T-helper 2 cell (primary cell): ENCODE measurements at places on chromosomes 4 and X.

DNA sequence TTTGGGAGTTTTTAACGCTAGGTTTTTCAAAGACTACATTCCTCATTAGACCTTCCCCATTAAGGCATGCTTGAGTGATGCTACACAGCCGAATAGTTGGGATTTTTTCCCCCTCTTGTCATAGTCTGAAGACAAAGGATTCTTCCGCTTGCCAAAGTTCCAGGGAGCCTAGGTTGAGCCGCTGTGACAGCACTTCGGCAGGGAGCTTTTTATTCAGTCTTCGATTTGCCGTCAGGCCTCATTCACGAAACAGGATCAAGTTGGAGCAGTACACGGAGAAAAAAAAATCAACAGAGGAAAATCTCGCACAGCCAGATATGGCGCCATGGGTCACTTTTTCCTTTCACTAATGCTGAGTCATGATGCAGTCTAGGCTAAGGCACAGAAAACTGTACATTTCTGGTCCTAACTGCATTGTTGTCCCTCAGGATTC is 24.3 kb downstream of the SHROOM3 start:
- no peak for DNase-seq

DNA sequence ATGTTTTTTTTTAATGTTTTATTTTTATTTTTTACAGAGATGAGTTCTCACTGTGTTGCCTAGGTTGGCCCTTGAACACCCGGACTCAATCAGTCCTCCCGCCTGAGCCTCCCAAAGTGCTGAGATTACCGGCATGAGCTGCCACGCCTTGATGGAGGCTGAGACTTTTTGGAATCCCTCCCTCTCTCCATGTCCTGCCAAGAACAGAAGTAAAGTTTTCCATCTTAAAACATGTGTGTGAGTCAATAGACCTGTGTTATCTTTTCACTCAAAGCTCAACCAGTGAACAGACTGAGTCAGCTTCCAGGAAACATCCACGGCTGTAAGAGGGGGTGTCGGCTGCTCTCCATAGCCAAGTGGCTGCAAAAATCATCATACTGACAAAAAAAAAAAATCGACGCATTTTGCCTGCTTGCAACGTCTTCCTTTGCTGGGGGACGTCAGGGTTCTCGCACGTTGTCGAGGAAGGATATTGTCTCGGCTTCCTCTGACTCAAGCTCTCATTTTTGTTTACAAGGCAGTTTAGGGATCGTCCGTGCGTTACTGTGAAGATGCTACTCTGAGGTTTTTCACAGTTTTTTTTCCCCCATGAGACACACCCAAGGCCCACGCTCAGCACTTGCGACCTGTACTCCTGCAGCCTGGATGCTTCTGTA is 10.0 kb upstream of the ASMTL start:
- DNase-seq: peak; percentile 53

- DNase-seq: no peak
Observed at GRCh38 chr4:169724260-169724659, 33.5 kb downstream of the HPF1 start.

GRCh38 chr4:110195561-110196205 is 2.7 kb downstream of the ELOVL6 start:
- DNase-seq: peak; percentile 54

DNA sequence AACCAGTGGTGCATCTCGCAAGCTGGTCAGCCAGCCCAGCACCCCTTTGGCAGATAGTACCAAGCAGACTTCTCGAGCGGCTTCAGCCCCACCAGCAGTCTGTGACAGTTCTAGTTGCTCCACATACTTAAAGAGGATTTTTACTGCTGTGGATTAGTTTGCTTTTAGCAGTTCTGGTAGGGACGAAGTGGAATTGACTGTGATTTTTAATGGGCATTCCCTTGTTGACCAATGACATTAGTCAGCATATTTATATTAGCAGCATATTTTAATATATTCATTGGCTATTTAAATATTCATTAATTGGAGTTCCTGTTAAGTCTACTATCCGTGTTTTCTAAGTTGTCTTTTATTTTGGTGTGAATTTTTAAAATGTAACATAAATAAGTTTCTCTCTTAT is 500.9 kb upstream of the FAT1 start:
- DNase-seq: no peak

DNA sequence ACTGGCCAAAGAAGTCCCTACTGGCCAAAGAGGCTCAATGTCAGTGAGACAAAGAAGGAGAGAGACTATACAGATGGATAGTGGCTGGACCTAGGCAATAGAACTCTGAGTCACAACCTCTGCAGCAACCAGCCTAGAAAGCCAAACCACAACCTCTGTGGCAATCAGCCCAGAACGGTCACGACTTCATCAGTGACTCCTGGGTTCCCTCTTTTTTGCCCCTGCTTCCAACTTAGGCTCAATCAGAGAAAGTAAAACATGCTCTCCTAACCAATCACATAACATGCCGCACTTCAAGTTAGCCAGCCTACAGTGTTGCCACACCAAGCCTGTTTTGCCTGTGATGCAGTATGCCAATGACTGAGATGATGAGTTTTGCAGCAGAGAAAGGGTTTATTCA is 203.4 kb downstream of the ANAPC10 start:
- no peak for DNase-seq

DNA sequence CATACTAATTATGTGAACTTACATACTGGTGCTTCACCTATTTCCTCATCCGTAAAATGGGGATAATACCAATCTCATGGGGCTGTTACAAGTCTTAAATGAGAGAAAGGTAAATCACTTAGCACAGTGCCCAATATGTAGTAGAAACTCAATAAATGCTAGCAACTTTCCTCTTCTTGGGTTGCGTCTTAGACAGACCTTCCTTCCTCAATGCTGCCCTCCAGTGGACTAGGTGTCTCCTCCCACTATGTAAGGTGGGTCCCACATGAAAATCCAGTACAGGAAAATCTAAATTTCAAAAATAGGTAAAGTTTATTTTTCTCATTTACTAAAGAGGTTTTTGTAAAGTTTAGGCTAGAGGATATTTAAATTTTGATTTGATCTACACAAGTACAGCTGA is 20.6 kb downstream of the ZDHHC9 start:
- DNase-seq: no peak

GRCh38 chr4:16443504-16444088 is 217.3 kb upstream of the TAPT1 start:
- DNase-seq: no peak

- DNase-seq: no peak
Observed at GRCh38 chrX:77453190-77453589, 6.0 kb downstream of the FGF16 start.

DNA sequence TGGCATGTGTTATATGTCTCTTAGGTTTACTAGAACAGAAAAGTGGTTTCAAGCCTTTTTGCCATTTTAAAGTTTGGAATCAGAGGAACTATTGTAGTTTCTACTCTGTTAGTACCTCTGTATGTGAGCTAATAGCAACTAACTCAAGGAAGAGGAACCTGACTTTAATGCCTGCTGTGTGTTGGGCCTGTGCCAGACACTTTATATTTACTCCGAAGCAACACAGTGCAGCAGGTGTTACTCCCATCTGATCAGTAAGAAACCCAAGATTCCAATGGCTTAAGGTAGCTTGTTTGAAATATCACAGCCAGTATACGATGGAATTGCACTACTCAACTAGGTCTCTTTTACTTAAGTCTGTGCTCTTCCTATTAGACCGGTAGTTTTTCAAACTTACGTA is 79.2 kb downstream of the USP9X start:
- DNase-seq: no peak

DNA sequence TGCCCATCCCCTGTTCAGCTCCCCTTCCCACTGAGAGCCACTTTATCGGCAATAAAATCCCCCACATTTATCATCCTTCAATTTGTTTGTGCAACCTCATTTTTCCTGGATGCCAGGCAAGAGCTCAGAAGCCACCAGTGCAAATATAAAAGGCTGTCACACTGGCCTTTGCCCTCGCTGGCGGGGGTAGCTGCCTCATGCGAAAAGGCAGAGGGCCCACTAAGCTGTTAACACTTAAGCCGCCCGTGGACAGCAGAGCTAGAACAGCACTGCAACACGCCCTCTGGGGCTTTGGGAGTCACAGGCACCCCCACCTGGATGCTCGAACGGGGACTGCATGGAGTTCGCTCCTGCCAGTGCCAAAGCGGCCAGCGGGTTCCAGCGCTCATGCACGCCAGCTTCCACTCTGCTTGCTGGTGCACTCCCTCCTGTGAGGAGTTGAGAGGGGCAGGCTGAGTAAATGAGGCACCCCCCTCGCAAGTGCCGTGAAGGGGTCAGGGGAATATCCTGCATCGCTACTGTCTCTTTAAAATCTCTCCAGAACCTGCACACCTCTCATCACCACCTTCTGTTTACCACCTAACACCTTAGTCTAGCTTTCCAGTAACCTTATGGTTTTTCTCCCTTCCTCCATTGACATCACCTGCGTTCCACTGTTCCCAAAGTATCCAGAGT is 99.5 kb downstream of the SORBS2 start:
- DNase-seq: no peak

- DNase-seq: peak; percentile 13
Observed at GRCh38 chrX:14039344-14039743, 9.7 kb upstream of the GEMIN8 start.

- no peak for DNase-seq
Observed at GRCh38 chr4:95288552-95288951, 260.2 kb downstream of the UNC5C start.

DNA sequence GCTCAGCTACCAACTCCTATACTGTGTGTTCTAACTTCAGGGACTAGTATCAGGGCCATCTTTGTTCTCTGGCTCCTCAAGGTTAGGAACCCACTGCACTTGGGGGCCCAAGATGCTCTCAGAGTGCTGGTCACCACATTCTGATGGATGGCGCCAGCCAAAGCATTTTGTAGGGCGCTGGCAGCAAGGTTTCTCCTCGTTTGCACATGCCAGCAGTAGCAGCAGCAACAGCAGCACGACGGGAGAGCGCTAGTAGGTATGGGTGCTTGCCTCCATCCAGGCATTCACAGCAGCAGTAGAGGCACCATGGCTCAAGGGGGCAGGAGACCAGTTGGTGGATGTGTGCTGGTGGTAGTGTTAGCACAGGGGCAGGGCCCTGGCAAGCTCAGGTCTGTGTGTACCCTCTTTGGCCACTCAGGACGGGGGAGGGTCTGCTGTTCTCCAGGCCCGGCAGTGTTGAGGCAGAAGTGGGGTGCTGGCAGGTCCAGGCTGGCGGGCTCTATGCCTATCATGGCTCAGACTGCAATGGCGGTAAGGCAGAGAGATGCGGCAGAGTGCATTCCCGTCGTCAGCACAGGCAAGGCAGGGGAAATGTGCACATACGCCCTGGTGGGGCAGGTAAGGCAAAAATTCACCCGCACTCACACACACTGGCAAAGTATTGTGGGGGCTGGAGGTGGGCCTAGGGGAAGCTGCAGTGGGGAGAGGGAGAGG is 56.6 kb downstream of the SERPINA7 start:
- no peak for DNase-seq

DNA sequence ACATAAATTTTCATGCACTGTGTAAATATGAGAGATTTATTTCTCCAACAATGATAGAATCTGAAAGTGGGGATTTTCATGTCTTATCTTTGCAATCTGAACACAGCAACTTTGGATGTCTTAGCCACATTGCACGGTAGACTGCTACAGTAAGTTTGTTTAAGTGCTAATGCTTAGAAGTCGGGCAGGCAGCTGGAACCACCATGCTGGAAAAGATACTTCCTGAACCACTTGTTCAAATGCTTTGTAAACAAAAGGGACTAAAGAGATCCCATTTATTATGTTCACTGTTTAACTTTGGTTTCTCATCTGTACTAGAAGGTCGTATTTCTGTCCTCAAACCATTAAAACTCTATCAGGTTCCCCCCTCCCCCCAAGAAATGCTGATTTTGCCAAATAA is 555.9 kb upstream of the DIPK2B start:
- DNase-seq: no peak

DNA sequence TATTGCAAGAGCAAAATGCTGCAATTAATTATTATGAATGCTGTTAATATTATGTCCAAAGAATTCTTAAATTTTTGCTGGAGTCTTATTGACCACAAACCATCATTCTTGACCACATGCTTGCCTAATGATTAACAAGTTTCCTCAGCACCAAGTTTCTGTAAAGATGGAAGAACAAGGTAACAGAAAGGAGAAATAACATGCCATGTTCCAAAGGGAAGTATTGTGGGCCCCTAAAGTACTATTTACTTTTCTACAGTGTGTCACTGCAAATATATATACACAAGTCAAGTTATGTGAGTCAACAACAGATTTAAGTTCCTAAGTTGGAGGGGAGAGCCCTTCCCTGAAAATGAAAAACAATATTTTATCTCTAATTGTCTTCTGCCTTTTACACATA is 20.6 kb downstream of the FAM47E start:
- DNase-seq: no peak

- no peak for DNase-seq
Observed at GRCh38 chrX:8815460-8816065, 14.4 kb upstream of the FAM9A start.

DNA sequence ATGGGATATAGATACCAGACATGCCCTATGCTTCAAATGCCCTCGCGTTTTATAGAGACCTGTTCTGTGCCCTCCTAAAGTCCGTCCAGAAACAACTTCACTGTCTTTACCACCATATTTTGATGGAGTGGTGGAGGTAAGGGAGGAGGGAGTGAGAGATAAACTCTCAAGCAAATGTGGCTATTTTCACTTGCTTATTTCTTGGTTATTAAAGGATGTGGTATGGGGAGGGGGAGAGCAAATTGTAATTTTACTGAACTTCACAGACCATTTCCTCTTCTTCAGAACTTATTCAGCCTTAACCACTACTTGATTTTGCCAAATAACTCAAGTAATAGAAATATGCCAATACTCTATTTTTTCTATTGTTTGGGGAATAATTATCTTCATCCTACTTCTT is 31.5 kb downstream of the GPR174 start:
- DNase-seq: no peak

GRCh38 chrX:13499736-13500135 is 69.7 kb upstream of the EGFL6 start:
- DNase-seq: no peak

- no peak for DNase-seq
Observed at GRCh38 chr4:174402470-174403176, 118.9 kb downstream of the CEP44 start.

- DNase-seq: no peak
Observed at GRCh38 chrX:110046971-110047370, 44.1 kb downstream of the TMEM164 start.

- no peak for DNase-seq
Observed at GRCh38 chrX:40013266-40014195, 84.2 kb downstream of the BCOR start.

- no peak for DNase-seq
Observed at GRCh38 chr4:56680266-56680665, 830 bp downstream of the HOPX start.

DNA sequence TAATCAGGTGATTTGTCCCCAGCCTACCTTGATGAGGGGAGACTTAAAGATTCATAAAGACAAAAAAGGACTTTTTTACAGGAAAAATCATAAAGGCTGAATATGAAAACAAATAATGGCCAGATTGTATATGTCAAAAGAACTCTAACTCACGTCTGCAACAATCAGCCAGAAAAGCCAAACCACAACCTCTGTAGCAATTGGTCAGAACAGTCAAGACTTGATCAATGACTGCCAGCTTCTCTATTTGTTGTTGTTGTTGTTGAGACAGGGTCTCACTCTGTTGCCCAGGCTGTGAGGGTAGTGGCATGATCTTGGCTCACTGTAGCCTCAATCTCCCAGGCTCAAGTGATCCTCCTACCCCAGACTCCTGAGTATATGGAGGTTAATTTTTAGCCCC is 35.9 kb upstream of the PPA2 start:
- no peak for DNase-seq

GRCh38 chr4:136032391-136032790 is 1499.9 kb downstream of the PCDH18 start:
- no peak for DNase-seq

- DNase-seq: no peak
Observed at GRCh38 chr4:3385711-3386420, 55.9 kb upstream of the HGFAC start.
